ENCODE measurements at places on chromosomes 12 and 14.
A peak's percentile ranks its signal among the peaks of the same experiment; 100 is the strongest.

- DNase-seq, result no peak
Observed at GRCh38 chr12:94481734-94482133, 22.1 kb upstream of the CEP83 start.

GRCh38 chr12:83958997-83959396 lies 953.6 kb downstream of the SLC6A15 start:
- DNase-seq, result no peak

- DNase-seq, result no peak
Observed at GRCh38 chr12:119206348-119207062, 27.8 kb downstream of the HSPB8 start.

DNA sequence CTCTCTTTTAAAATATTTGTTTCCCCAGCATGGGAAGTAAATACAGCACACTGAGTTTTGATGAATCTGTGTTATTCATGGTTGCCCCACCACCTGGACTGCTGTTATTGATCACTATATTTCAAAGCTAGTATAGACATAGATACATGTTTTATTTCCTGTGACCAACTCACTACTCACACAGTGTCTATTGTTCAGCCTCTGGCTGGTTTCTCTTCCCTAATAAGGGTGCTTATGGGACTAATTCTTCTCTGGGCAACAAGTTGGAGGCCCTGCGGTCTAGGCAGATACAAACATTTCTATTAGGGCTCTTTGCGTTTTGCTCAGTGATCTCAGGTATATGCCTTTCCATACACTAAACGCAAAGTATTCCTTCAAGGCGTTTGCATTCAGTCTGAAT lies 1191.0 kb upstream of the TMEM132C start:
- no peak for DNase-seq

- DNase-seq, result peak; percentile 24
Observed at GRCh38 chr12:22981711-22982110, 356.7 kb downstream of the ETNK1 start.

DNA sequence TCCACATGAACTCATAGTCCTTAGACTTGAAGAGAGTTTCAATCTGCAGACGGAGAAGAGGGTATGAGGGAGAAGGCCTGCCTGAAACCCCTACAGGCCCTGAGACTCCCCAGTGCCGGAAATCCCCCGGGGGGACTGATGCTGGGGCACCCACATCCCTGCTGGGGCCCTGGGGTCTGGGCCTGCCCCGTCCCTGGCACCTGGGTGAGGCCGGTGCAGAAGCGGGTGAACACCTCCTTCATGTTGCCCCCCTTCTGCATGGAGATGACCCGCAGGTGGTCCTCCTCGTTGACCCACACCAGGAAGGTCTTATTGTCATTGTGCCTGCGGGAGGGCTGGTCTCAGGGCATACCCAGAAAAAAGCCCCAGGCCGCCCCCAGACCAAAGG lies 2.4 kb downstream of the CKB start:
- DNase-seq, result no peak

GRCh38 chr14:65599375-65599774 lies 186.8 kb downstream of the FUT8 start:
- no peak for DNase-seq

DNA sequence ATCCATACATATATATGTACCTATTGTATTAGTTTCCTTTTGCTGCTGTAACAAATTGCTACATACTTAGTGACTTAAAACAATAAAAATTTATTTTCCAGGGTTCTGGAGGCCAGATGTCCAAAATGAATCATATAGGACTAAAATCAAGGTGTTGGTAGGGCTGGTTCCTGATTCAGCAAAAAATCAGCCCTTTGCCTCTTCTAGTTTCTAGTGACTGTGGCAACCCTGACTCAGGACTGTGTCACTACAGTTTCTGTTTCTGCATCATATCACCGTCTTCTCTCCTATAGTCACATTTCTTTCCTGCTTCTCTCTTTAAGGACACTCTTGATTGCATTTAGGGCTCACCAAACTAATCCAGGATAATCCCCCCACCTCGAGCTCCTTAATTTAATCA lies 386.3 kb upstream of the TBX3 start:
- DNase-seq, result no peak

- no peak for DNase-seq
Observed at GRCh38 chr14:75175677-75176141, 703 bp downstream of the TMED10 start.

GRCh38 chr14:74049876-74050495 lies 30.8 kb downstream of the BBOF1 start:
- DNase-seq, result no peak

DNA sequence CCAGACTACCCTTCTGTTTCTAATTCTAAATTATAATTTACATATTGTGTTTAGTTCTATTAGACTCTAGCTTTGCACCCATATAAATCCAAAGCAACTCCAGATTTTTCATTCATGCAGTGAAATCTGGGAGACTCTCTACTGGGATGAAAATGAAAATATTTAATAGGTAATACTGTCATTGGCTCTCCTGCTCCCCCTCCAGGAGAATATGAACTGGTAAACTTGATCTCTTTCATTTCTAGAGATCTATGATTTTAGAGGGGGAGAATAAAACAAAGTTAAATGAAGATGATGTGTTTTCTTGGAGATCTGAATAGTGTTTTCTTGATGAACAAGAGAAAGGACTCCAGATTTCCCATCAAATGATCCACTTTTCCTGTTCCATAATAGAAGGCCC lies 104.3 kb upstream of the TMCC3 start:
- peak; percentile 23 for DNase-seq

GRCh38 chr12:95997911-95998510 lies 1.9 kb upstream of the HAL start:
- no peak for DNase-seq

- DNase-seq, result peak; percentile 95
Observed at GRCh38 chr14:26794731-26795130, 196.9 kb upstream of the NOVA1 start.

GRCh38 chr14:98868866-98869265 lies 403.1 kb downstream of the BCL11B start:
- DNase-seq, result no peak

GRCh38 chr14:105138021-105138541 lies 30.5 kb downstream of the JAG2 start:
- no peak for DNase-seq

GRCh38 chr14:38774162-38774561 lies 328.9 kb downstream of the SEC23A start:
- DNase-seq, result no peak

GRCh38 chr12:124938587-124938986 lies 24.1 kb upstream of the UBC start:
- DNase-seq, result peak; percentile 54

DNA sequence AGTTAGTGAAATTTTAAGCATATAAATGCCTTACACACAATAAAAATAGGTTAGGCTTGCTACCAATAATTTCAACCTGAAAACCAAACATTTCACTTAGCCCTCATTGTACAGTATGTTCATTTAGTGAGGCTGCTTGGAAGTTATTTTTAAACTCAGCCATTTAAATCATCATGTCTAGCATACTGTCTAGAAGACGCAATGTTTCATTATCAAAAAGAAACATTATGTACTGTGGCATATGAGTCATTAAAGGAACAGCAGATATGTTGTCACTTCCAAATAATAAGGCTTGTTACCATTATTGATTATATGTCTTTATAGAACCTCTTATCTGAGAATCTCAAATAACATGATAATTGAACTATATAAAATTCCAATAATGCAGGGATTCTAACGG lies 304.7 kb downstream of the RMST start:
- DNase-seq, result no peak

GRCh38 chr14:71574976-71575375 lies 357.3 kb upstream of the RGS6 start:
- DNase-seq, result peak; percentile 94

- DNase-seq, result no peak
Observed at GRCh38 chr12:92551853-92552397, 150.9 kb upstream of the PLEKHG7 start.

DNA sequence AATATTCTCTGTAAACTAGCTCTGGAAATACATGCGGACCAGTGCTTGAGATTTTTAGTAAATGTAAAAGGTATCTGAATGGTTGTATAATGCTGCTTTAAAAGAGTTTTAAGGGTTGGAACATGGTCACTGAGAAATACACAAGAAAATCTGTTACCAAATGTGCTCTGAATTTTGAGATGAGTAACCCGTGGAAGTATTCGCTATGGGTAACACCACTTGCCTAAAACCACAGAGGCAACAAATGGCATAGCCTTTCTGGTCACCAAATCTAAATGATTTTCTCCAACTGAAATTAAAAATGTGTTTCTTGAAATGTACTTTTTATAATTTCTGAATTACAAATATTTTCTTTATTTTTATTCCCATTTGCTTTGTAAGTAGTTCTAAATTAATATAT lies 745.7 kb downstream of the DIO2 start:
- DNase-seq, result peak; percentile 39

DNA sequence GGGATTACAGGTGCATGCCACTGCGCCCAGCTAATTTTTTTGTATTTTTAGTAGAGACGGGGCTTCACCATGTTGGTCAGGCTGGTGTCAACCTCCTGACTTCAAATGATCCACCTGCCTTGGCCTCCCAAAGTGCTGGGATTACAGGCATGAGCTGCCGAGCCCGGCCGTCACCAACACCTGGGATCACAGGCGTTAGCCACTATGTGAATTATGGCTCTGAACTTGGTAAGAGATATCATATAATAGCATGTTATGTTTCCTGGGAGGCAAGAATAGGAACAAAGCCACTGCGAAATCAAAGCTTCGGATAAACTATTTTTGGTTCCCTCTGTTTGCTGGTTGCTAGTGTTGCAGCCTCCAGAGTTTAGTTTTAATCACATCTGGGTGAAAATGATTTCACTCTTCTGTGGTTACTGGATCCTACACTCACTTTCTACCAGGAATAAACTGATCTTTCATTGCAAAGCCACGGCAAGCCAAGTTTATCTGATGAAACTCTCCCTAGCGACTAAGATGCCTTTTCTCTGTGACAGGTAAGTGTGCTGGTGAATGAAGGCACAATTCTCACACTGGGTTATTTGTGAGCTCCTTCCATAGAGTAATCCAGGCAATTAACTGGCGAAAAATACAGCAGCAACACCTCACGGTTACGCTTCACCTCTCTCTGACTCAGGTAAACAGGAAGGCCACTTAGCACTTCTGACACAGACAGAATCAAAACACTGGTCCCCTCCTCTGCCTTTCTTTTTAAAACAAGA lies 16.7 kb downstream of the SNRNP35 start:
- DNase-seq, result no peak

DNA sequence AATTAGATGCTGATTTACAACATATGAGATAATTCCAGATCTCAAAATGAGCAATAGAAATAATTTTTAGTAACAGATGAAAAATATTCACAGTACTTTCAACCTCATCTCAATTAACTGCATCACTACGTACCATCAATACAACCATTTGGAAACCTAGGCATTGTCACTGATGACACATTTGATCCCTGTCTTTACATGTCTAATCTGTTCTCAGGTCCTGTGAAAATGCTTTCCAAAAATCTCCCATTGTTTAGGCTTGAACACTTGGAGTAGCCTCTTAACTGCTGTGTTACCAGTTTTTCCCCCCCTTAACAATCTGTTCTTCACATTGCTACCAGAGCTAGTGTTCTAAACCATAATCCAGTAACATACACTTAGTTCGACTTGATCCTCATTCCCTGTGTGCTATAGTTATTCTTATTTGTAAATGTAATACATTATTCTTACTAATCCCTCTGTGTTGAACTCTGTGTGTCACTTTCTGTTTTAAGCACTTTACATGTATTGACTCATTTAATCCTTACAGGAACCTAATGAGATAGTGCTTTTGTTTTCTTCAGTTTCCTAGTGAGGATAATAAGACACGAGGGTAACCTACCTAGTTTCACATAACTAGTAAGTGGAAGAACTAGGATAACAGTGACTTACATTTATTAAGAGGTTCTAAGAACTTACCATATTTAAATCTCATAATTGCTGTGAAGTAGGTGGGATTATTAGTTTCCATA lies 41.7 kb downstream of the LARP4 start:
- no peak for DNase-seq

DNA sequence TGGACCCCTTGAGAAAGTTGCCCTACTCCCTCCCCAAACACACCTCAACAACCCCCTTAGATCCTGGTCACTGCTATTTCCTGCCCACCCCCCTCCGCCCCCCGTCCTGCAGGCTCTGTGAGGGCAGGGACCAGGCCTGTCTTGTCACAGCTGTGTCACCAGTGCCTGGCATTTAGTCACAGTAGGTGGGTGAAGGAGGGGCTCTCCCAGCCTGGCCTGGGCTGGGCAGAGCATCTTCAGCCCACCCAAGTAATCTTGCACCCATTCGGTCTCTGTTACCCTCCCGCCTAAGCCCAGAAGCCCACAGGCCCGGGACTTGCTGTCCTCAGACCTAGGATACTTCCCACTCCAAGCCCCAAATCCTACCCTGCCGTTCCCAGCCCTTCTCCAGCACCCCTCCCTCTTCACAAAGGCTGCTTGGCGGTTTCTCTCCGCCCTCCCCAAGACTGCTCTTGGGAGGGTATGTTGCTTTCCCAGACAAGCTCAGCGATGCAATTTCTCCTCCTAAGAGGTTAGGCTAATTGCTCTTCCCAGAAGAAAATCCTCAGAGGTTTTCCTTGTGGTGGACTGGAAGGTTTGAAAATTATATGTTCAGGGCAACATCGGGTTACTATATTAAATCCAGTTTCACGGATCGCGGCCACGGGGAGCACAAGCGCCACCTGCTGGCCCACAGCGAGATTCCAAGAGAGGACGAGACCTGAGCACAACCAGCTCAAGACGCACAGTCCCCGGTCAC lies 50.8 kb upstream of the ZFP36L1 start:
- DNase-seq, result peak; percentile 53

GRCh38 chr12:79874665-79875064 lies 60.2 kb downstream of the PPP1R12A start:
- DNase-seq, result no peak

GRCh38 chr12:115817389-115817788 lies 460.1 kb downstream of the MED13L start:
- peak; percentile 70 for DNase-seq

DNA sequence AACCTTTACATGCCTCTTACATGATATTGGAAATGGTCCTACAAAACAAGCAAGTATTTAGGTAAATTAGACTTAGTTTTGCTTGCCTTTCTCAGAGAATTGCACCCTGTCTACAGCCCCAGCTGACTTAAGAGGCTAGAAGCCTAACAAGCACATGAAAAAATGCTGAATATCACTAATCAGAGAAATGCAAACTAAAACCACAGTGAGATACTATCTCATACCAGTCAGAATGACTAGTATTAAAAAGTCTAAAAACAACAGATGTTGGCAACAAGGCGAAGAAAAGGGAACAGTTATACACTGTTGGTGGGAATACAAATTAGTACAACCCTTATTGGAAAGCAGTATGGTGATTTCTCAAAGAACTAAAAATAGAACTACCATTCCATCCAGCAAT lies 103.8 kb downstream of the EGLN3 start:
- DNase-seq, result no peak

GRCh38 chr14:30678926-30679431 lies 56.9 kb downstream of the SCFD1 start:
- no peak for DNase-seq
